Psoas muscle (tissue), 8 donors: ENCODE measurements at places on chromosomes 5 and 9. TPM values are rescaled to one million over a fixed set of nuclear protein-coding genes. Genes with fewer than 3 reads are reported as not detected.

DNA sequence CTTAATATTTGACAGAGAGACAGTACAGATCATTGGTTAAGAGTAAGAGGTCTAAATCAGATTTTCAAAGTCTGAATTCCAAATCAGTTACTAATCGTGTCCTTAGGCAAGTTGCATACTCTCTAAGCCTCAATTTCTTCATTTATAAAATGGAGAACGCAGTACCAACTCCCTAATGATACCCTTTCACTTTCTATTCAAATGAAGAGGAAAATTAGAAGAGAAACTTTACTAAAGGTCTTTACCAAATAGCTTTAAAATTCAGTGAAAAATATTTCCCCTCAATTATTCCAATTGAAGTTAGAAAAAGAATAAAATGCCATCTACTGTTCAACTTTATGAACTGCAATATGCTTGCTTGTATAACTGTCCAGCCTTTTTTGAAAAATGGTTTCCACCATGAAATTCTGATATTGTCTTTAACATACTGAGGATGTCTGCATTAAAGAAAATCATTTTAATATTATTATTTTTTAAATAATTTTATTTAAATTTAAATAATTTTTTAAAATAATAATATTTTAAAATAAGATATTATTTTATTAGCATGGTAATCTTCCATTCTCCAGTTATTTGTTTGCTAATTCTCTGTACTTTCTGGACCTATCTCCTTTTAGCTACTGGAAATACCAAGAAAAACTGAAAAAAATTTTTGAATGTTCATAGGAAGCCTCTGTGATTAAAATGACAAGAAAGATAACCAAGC lies 36.0 kb downstream of the POC5 start:
- no peak overlapping the region for H3K4me3 ChIP-seq
- no peaks in the 10 kb centered on the region for H3K4me1 ChIP-seq
- no peak overlapping the region for H3K27ac ChIP-seq

DNA sequence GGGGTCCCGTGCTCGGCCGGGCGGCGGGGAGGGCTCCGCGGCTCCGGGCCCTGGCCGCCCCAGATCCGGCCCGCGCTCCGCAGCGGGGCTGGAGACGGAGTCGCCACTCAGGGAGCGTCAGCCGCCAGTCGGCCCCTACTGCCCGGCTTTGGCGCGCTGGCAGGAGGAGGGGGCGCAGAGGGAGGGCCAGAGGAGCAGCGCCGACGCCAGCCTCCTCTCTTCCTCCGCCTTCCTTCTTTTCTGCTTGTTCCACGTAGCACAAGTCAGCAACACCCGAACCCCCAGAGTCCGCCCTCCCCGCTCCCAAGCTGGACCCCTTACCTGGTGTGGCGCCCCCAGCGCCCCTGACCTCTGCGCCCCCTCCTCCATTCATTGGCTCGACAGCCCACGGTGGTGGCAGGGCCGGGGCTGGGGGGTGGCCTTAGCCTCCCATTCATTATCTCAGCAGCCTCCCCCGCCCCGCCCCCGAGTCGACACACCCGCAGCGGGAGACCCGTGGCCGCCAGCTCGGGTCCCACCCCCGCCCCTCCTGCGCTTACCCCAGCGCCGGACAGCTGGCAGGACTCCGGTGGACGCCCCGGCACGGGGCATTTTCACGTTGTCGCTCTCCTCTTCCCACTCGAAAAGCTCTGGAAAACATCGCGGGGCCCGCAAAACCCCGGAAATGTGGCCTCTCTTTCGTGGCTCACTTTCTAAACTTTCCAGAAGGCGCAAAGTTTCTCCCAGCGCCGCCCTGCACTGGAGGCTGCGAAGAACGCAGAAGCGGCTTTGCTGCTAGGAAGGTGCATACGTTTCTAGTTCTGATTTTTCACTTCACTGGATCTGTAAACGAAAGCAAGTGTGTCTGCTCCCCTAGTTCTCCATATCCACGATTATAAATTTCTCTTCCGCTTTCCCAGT lies at the start of gene LPAR1:
TSS of gene LPAR1 (minus strand) at position 140 of the 900 bp plus-strand sequence. CDS start 66,353 bp downstream, outside the sequence.
- H3K27ac ChIP-seq = peak within 1 kb of the TSS; percentile 55
- H3K4me3 ChIP-seq = peak within 1 kb of the TSS; percentile 66
- no peaks in the 10 kb centered on the region for H3K27me3 ChIP-seq
- H3K36me3 ChIP-seq = no peaks in the 10 kb centered on the region
- no peaks in the 10 kb centered on the region for H3K4me1 ChIP-seq

DNA sequence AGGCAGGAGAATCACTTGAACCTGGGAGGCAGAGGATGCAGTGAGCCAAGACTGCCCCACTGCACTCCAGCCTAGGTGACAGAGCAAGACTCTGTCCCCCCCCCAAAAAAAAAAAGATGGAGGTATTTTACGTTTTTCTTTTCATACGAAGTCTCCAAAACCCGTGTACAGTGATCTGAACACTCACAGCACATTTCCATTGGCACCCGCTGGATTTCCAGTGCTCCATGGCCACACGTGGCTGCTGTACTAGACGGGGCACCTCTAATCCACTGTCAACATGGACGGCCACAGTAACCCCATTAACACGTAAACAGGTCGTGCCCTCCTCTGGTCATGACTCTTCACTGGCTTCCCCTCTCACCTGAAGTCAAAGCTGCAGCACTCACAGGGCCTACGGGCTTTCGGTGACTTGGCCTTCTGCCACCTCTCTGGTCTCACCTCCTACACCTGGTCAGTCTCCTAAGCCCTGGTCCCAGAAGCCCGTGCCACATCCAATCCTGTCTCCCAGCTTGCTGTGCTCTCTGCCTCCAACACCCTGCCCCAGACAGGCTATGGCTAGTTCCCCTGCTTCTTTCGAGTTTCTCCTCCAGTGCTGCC lies 22.1 kb downstream of the TBC1D9B start:
- H3K4me1 ChIP-seq = peaks cover 16% of the 10 kb centered on the region
- H3K36me3 ChIP-seq = peaks cover 11% of the 10 kb centered on the region
- no peak for DNase-seq
- H3K27ac ChIP-seq = no peak overlapping the region
- no peak overlapping the region for H3K4me3 ChIP-seq

The DMRT3 gene
- 0.27 TPM for total RNA-seq

The GABRA1 gene
- not detected for total RNA-seq

GRCh38 chr5:14362491-14362890 lies 219.1 kb upstream of the OTULINL start:
- H3K27ac ChIP-seq = no peak overlapping the region
- H3K36me3 ChIP-seq = peaks cover 18% of the 10 kb centered on the region
- no peaks in the 10 kb centered on the region for H3K4me1 ChIP-seq
- H3K4me3 ChIP-seq = no peak overlapping the region

DNA sequence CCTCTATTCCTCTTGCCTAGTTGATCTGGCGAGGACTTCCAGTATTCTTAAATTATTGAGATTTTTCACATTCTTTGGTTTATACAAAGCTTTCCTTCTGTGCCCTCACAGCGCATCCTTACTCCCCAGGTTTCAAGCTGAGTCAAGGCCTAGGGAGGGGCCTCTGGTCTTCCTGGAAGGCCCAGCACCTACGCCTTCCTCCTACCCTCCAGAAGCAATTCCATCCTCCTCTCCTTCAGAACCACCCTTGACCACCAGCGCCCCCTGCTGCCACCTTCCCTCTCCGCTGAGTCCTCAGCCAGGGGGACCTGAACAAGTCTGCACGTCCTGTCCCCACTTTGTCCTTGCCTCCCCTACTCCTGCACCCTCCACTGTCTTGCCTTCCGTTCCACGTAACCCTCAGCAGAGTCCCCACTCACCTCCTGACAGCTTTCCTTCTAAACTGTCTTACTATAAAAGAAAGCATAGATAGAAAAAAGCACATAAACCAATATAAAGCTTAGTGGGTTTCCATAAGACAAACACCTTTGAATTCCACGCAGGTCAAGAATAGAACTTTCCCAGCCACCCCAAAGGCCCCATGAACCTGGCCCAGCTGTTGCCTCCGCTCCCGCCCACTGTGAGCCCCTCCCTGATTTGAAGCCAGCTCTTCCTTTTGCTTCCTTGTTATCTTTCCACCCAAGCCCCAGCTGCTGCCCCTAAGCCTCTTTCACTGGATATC lies 63.0 kb upstream of the CTSL start:
- H3K4me1 ChIP-seq = no peaks in the 10 kb centered on the region
- peak; percentile 85 for DNase-seq
- H3K36me3 ChIP-seq = no peaks in the 10 kb centered on the region

- H3K27me3 ChIP-seq = no peaks in the 10 kb centered on the region
- H3K4me3 ChIP-seq = no peak overlapping the region
- H3K4me1 ChIP-seq = no peaks in the 10 kb centered on the region
- no peak overlapping the region for H3K27ac ChIP-seq
- peaks cover 97% of the 10 kb centered on the region for H3K36me3 ChIP-seq
Measured at GRCh38 chr5:67142816-67143215, 53.8 kb downstream of the CD180 start.

GRCh38 chr5:97172227-97172626 lies 10.8 kb downstream of the RIOK2 start:
- no peaks in the 10 kb centered on the region for H3K4me1 ChIP-seq
- no peak overlapping the region for H3K4me3 ChIP-seq
- H3K27me3 ChIP-seq = no peaks in the 10 kb centered on the region

DNA sequence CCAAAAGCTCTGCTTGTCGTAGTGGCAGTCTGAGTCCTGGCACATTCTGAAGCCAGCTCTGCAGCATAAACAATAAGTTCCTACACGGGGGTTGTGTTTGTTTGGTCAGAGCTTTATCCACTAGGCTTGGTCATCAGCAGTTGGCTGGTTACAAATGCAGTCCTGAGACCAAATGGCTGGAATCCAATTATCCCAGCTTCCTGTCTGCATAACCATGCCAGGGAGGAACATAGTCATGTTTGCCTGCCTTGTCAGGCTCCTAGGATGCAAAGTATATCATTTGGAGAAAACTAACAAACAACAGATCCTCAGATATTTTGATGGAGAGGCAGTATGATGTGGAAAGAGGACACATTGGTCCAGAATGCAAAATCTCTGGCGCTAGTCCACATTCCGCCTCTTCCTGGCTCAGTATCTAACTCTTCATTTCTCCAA lies 85.8 kb downstream of the FBXO38 start:
- no peaks in the 10 kb centered on the region for H3K27me3 ChIP-seq
- no peak overlapping the region for H3K4me3 ChIP-seq
- DNase-seq = no peak

DNA sequence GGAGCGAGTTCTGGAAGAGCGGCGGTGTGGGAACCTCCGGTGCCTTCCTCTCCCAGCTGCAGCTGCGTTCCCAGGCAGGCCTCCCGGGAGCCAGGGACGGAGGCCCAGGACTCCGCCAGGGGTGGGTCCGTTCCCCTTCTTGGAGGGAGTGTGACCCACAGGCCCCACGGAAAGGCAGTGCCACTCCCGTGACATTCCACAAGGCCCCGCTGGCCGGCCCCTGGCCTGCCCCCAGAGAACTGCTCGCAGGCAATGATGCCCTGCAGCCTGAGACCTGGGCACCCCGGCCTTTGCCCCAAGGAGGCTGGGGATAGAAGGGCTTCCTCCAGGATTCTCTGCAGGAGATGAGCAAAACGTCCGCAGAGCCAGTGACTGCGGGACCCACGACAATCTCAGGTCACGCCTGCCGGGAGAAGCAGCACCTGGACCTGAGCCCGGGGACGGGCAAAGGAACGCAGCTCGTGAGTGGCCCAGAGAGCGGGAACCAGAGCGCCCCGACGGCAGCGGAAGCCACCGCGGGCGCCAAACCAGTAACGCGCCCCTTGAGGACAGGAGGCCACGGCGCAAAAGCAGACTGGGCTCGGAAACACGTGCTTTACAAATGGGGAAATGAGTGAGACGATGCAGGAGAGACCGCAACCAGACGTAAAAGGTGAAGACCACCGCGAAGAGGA lies 9.3 kb downstream of the OBP2B start:
- H3K36me3 ChIP-seq = no peaks in the 10 kb centered on the region
- peak overlapping the region; percentile 58 for H3K27ac ChIP-seq
- peaks cover 45% of the 10 kb centered on the region for H3K27me3 ChIP-seq

DNA sequence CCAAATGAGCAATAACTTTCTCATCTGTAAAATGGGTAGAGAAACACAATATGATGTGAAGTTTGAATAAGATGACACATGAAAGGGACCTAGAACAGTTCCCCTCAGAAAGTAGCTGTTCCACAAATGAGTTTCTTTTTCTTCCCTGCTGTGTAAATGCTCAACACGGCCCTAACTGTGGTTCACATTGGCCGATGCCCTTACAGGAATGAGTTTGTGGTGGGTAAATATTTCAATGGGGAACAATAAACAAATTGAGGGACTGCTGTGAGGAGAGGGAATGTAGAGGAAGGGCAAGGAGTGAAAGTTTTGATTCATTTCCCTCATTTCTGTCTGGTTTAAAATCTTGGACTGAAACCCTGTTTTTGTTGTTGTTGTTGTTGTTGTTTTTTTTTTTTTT lies 12.8 kb downstream of the C6 start:
- no peak for DNase-seq
- H3K36me3 ChIP-seq = no peaks in the 10 kb centered on the region
- H3K27me3 ChIP-seq = no peaks in the 10 kb centered on the region

GRCh38 chr5:132251220-132251725 lies 6.2 kb upstream of the PDLIM4 start:
- H3K4me1 ChIP-seq = peaks cover 8% of the 10 kb centered on the region
- H3K27me3 ChIP-seq = no peaks in the 10 kb centered on the region
- no peaks in the 10 kb centered on the region for H3K36me3 ChIP-seq

- H3K27me3 ChIP-seq = no peaks in the 10 kb centered on the region
- H3K27ac ChIP-seq = no peak overlapping the region
- no peaks in the 10 kb centered on the region for H3K36me3 ChIP-seq
Measured at GRCh38 chr5:90480699-90481098, 6.0 kb downstream of the POLR3G start.

DNA sequence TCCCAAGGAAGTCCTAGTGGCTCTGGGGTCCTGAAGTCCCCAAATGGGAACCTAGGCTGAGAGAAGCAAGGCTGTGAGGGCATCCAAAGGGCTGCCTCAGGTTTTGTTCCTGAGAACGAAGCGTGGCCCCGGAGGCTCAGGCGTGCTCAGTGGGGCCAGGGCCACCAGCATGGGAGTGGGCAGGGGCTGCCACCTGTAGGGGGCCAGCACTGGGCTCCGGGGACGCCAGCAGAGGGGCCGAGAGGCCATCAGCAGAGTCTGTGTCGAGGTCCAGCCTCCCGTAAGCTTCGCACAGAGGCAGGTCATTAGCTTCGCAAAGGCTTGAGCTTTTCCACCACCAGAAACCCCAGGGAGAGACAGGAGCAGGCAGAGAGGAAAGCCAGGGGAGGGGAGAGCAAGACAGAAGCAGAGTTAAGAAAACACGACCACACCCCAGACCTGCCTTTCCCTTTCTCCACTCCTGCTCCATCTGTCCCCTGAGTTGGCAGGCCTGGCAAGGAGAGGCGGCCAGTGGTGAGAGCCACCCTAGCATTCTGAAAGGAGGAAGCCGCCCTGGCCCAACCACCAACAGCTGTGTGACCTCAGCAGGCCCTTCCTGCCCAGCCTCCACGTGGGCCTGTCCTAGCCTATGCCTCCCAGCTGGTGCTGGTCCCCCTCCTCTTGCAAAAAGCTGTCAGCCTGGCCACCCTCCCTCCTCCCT lies 5.5 kb upstream of the SURF6 start:
- H3K36me3 ChIP-seq = peaks cover 13% of the 10 kb centered on the region
- H3K4me3 ChIP-seq = no peak overlapping the region
- H3K27me3 ChIP-seq = no peaks in the 10 kb centered on the region
- DNase-seq = peak; percentile 74

The MRRF gene
- total RNA-seq = 46.9 TPM

- no peak overlapping the region for H3K27ac ChIP-seq
- H3K4me3 ChIP-seq = no peak overlapping the region
- H3K36me3 ChIP-seq = no peaks in the 10 kb centered on the region
- DNase-seq = no peak
- H3K27me3 ChIP-seq = no peaks in the 10 kb centered on the region
- no peaks in the 10 kb centered on the region for H3K4me1 ChIP-seq
Measured at GRCh38 chr5:88049156-88049555, 219.5 kb downstream of the TMEM161B start.

The SOHLH1 gene
- total RNA-seq = not detected

The TMC1 gene
- total RNA-seq = 0.34 TPM

The PCDHGB6 gene
- total RNA-seq = 3.5 TPM

The SNCAIP gene
- 0.87 TPM for total RNA-seq

- H3K36me3 ChIP-seq = no peaks in the 10 kb centered on the region
- no peaks in the 10 kb centered on the region for H3K4me1 ChIP-seq
- H3K4me3 ChIP-seq = no peak overlapping the region
- peak; percentile 5 for DNase-seq
- no peak overlapping the region for H3K27ac ChIP-seq
Measured at GRCh38 chr9:91813176-91813795, 136.7 kb downstream of the ROR2 start.

The RFK gene
- 15.4 TPM for total RNA-seq
